Bone marrow (tissue), 2 donors: ENCODE measurements at places on chromosomes 13 and 19.
A peak's percentile ranks its signal among the peaks of the same experiment; 100 is the strongest.

DNA sequence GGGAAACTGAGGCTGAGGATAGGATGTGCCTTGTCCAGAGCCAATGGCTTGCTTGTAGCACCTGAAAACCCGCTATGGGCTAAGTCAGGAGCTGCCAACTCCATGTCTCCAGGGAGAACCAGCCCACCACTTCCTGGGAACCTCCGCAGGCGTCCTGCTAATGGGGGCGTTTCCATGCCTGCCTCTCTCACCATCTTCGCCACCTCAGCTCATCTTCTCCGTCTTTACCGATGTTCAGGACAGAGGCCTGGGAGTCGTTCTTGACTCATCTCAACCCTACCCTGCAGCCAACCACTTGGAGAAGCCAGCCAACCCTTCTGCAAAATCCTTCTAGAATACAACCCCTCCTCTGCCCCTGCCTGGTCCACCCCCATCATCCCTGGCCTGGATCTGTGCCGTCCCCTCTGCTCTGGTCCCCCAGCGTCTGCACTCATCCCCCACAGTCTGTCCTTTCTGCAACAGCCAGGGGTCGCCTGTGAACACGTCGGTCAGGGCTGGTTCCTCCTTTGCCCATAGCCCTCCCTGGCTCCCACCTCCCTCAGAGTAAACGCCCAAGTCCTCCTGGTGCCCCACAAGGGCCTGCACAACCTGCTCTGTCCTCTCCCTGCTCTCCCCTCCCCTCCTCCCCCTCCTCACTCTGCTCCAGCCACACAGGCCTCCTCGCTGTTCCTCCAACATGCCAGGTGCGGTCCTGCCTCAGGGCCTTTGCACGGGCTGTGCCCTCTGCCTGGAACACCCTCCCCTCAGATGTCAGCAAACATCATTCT is 31.0 kb downstream of the PTPRS start:
- DNase-seq: no peak

- no peak for DNase-seq
These were observed 1.7 kb downstream of the CD320 start for GRCh38 chr19:8306235-8307054.

- DNase-seq: peak; percentile 6
These were observed 36.5 kb downstream of the B3GLCT start for GRCh38 chr13:31236211-31236786.

GRCh38 chr19:38164526-38164925 is 59.5 kb downstream of the DPF1 start:
- no peak for DNase-seq

DNA sequence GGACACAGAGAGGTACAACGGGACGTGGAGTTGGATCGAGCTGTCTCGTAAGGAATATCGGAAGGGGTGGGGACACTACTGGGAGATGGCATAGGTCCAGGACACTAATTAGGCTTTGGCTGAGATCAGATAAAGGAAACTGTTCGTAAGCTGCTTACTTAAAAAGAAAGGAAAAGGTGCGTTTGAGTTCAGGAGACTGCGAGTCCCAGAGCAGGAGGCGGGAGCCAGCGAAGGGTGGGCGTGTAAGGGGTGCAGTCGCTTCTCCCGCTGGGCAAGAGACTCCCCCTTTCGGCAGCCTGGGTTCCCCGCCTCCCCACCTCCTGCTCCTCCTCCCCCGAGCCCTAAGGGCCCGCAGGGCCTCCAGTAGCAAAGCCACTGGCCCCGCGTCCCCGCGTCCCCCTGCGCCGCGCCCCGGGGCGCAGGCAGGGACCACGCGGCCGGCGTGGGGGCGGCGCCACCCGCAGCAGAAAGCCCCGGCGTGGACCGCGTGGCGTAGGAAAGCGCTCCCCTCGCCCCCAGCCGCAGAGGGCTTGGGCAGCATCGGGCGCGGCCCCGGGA is 547 bp downstream of the ABCC4 start:
- no peak for DNase-seq
